A549 (cell line): ENCODE measurements at places on chromosomes 2 and 18.

- DNase-seq: no peak
Observed at GRCh38 chr2:31372097-31372496, 42.4 kb downstream of the XDH start.

- DNase-seq: no peak
Observed at GRCh38 chr2:203407496-203407895, 79.3 kb downstream of the ABI2 start.

- DNase-seq: no peak
Observed at GRCh38 chr18:7512348-7512747, 54.8 kb upstream of the PTPRM start.

DNA sequence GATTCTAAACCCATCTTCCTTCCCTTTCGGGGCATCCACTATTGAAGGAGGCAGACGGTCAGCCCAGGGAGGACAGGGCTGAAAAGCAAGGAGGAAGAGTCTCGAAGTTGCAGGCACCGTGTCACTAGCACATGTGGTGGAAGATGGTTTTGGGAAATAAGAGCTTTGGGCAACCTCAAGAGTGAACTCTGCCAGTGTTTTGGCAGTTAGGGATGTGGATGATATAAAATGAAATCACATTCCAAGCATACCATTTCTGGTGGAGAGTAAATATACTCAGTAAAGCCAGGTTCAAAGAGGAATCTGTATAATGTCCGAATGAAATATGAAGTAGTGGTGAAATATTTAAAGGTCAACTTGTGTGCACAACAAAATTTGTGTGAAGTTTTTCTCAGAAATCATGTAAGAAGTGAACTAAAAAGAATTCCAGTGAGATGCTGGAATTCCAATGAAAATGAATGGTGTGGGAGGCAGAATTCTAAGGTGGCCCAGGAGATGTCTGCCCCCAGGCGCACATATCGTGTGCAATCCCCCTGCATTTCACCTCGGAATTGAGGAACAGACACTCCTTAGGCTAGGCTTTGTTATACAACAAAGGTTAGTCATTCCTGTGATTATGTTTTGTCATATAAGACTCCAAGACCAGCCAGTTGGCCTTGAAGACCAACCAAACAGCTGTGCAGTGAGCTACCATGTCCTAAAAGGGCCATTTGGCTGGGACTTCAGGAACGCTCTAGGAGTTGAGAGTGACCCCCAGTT, 147.1 kb downstream of the SH3BP4 start:
- peak; percentile 69 for DNase-seq

DNA sequence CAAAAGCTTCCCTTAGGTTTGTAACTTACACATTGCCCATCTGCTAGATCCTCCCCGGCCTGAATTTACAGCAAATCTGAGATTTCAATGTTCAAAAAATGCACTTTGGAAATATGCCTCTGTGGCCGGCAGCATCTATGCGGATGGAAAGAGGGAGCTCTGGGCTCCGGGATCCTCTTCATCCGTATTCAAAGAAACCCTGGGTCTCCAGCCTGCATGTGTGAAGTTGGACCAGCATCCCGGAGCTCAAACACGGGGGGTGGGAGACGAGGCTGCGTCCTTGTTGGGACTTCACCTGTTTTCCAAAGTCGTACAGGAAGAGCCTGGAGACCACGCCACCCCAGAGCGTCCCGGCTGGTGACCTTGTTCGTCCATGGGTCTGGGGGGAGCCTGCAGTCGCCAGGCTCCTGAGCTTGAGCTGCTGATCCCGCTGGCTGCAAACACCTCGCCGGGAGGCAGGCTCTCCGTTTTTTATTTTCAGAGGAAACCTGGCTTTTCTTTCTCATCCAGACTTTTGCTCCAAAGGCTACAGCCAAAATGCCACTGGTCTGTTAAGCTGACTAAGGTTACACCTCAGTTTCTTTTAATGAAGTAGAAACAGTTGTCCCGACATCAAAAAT, 77.4 kb downstream of the PTGR3 start:
- DNase-seq: no peak
